ENCODE measurements at places on chromosomes 4 and X. TPM values are rescaled to one million over a fixed set of nuclear protein-coding genes. Genes with fewer than 3 reads are reported as not detected.

The UCP1 gene
- total RNA-seq = not detected

The TIMM8A gene
- 23.8 TPM for total RNA-seq

The SOWAHD gene
- total RNA-seq = 0.11 TPM

The GAGE12E gene
- not detected for total RNA-seq

The GASK1B gene
- not detected for total RNA-seq

The UGT2B11 gene
- not detected for total RNA-seq

The GRID2 gene
- total RNA-seq = not detected

The FMR1NB gene
- total RNA-seq = not detected

- no peak for DNase-seq
Measured at GRCh38 chrX:122464341-122464740, 719.7 kb upstream of the GRIA3 start.

DNA sequence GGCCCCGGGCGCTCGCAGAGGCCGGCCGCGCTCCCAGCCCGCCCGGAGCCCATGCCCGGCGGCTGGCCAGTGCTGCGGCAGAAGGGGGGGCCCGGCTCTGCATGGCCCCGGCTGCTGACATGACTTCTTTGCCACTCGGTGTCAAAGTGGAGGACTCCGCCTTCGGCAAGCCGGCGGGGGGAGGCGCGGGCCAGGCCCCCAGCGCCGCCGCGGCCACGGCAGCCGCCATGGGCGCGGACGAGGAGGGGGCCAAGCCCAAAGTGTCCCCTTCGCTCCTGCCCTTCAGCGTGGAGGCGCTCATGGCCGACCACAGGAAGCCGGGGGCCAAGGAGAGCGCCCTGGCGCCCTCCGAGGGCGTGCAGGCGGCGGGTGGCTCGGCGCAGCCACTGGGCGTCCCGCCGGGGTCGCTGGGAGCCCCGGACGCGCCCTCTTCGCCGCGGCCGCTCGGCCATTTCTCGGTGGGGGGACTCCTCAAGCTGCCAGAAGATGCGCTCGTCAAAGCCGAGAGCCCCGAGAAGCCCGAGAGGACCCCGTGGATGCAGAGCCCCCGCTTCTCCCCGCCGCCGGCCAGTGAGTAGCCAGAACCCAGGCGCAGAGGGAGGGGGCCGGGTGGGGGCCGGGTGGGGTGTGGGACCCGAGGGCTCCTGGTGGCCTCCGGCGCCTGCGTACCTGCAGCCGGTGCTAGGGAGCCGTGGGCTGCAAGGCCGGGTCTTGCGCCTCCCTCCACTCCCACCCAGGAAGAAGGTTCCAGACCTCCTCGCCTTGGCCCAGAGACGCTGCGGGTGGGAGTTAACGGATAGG lies 534 bp downstream of the MSX1 start:
- no peak for DNase-seq

DNA sequence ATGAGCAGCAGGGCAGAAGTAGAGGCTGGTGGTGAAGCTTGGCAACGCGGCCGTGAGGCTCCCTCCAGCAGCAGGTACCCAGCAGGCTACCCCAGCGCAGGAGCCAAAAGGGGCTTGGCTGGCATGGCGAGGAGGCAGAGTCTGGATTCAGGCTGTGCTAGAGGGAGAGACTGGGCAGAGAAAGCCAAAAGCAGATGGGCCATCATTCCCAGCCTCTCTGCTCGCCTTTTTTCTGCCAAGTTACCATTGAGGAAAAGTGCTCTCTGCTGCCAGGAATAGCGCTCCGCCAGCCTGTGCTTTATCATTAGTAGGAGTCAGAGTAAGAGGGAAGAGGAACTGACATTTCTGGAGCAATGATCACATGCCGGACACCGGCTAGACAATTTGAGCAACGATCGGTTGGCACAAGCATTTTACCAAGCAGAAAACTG lies 28.7 kb upstream of the MAP3K15 start:
- DNase-seq = no peak

DNA sequence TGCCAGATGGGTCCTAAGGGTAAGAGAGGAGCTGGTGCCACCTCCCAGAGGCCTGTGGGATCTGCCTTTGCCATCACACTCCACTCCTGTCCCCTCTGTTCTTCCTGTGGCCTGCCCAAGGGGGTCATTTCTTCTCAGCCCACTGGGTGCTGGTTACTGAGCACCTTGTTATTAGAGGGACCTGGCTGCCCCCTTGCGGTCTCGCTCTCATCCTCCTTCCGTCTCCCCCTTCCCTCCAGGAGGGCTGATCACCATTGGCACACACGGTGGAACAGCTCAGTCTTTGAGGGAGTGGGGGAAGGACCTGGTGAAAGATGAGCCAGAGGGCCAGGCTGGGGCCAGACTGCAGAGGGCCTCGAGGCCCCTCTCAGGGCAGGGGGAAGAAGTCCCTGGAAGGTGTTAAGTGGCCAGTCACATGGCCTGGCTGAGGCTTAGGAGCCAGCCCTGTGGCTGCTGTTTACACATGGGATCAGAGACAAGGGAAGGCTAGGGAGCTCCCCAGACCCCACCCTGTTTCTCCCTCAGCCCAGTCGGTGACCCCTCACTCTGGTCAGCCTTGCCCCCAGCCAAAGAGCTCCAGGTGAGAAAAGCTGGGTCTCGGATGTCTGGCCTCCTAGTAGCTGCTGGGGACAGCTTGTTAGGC lies 68.1 kb downstream of the MTMR1 start:
- DNase-seq = no peak

- no peak for DNase-seq
Measured at GRCh38 chrX:52425775-52426174, 57.0 kb downstream of the XAGE2 start.

DNA sequence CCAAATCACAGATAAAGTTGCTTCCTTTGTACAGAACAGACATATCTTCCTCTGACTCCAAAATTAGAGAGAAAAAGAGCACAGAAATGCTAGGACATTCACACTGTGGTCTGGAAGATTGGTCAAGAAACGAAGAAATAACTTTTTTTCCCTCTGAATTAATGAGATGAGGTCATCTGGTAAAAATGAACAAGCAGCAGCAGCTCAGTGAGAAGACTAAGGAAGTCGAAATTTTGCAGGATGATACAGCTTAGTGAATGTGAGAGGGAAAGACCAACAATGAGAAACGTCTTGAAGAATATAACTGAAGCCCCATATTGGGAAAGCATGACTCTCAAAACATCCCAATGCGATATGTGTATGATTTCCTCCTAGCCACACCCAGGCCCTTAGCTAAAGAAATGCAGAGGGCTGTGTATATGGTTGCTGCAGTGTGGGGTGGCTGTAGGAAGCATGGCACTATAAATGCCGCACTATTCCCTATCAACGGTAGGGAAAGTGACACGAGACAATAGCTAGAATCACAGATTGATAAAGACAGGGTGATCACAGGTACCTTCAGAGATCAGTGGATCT lies 208.6 kb downstream of the VEGFC start:
- no peak for DNase-seq

GRCh38 chrX:40090050-40090804 lies 7.5 kb downstream of the BCOR start:
- DNase-seq = no peak

DNA sequence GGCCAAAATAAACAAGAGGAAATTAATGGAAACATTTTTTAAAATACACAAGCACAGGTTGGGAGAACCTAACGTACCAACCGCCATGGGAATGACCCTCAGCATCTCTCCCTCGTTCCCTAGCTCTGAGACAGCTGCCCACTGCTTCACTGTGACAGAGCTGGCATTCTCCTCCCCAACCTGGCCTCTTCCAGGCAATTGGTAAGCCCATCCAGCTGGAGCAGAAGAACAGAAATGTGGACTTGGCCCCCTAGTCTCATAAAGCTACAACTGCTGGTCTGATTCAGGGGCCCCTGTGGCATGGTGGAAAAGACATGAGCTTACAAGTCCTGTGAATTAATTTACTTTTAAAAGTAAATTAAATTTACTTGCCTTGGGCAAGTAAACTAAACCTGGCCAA lies 245.1 kb downstream of the PTTG2 start:
- no peak for DNase-seq

DNA sequence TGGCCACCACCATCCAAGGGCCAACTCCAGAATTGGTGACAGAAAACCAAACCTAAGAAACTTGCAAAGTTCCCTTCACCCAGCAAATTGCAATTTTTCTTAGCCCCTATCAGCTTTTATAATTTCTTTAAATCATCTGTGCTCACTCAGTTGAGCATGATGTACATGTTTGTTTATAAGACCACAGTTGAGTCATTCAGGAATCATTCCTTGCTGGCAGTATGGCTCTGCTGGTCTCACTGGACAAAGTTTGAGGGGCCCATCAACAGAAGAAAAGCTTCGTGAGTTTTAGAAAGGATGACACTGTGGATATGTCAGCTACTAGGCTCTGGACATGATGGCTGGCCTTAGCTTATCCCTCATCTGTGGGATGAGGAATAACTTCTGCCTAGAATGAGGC lies 4.0 kb downstream of the TRPC5 start:
- DNase-seq = no peak

GRCh38 chr4:180798036-180798577 lies 1445.1 kb upstream of the TENM3 start:
- DNase-seq = no peak

DNA sequence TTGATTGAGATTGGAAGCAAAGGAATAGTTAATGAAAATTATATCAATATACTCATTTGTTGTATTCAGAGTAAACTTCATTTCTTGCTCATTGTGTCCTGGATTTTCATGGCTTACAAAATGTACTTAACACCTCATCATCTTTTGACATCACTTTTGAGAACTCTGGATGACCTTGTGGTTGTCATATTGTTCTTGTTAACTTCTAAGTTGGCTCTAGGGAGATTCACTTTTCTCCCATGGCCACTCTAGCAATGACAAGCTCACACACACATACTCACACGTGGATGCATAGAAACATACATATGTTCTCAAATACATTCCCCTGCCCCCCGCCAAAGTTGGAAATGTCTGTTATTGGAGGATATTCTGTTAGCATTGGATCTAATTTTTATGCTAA lies 15.3 kb downstream of the PHEX start:
- DNase-seq = no peak

GRCh38 chr4:182190306-182190705 lies 52.9 kb upstream of the TENM3 start:
- DNase-seq = no peak

GRCh38 chrX:64427281-64427680 lies 32.0 kb upstream of the MTMR8 start:
- no peak for DNase-seq

GRCh38 chr4:2264481-2265041 lies 2.7 kb upstream of the MXD4 start:
- no peak for DNase-seq

DNA sequence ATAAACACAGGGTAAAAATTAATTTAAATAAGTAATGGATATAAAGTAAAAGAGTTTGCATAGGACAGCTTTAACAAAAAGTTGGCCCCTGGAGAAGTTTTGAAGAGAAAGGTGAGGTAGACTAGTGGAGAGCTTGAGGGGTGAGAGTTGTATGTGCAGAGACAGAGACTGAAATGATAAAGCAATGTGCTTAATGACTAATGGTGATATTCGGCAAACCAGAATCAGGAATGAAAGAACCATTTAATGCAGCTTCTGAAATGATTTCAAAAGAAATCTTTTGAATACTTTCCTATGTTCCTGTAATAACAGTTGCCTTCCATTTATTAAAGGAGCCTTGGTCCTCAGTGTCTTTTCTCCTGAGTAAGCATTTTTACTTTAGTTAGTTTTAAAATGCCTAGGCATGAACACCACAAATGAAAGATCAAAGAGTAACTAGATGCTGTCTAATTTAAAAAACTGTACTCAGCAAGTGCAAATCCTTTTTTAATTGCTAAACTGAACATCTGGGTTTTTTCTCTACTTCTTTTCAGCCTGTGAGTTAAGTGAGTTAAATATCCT lies 28.5 kb downstream of the CAMK2D start:
- no peak for DNase-seq

- no peak for DNase-seq
Measured at GRCh38 chr4:121397941-121398601, 17.3 kb upstream of the QRFPR start.

DNA sequence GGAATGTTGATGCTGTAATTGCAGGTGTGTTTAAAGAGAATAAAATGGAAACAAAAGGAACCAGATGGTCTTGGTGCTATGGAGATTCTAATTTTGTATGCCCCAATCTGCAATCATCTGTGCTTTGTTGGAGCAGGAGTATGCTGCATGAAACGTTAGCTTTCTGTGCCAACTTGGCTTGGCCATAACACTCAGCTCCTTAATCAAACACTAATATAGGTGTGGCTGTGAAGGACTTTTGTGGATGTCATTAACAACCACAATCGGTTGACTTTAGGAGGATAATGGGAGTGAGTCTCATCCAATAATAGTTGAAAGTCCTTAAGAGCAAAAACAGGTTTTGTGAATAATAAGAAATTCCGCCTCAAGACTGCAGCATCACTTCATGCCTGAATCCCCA lies 399.2 kb downstream of the NLGN4X start:
- no peak for DNase-seq

DNA sequence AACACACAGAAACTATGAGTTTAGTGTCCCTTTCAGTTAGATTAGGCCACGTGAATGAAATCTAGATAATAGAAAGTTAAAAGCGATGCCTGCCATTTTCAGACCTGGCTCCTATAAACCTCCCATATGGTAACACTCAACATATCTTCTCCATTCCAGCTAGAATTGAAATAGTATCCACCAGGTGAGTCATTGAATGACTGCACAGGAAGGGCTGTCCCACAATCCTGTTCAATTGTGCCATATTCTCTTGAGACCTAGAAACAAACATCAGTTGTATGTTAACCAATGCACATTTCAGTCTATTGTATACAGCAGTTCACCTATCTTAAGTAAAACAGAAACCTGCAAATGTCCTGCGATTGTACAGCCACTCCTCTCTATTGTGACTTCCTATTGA lies 659.3 kb upstream of the SLIT2 start:
- DNase-seq = no peak

- DNase-seq = no peak
Measured at GRCh38 chr4:80425124-80426100, 89.9 kb downstream of the CFAP299 start.

DNA sequence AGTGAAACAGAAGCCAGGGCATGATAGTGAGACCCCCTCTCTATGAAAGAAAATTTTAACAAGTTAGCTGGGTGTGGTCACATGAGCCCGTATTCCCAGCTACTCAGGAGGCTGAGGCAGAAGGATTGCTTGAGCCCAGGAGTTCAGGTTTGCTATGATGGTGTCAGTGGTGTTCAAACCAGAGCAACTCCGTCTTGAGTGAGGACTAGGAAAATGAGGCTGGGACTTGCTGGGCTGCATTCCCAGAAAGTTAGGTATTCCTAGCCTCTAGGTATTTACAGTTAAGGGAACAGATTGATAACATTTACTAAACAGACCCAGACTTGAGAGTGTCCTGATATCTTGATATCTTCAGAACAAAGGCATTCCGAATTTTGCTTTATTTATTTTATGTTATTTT lies 37.0 kb upstream of the NOCT start:
- DNase-seq = no peak

DNA sequence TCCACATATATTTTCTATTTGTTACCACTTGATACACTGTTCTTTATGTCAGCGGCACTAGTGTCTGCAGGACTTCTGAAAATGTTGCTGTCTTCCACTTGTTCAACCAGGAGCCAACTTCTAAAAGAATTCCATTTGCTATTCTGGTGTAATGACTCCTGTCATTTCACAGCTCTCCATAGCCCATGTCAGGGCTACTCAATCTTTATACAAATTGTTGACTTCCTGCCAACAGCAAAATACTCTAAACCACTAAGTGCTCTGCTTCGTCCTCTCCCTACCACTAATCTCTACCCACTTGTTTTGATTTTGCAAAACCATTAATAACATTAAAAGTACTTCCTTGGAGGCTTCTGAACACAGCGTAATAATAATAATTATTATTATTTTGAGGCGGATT lies 7.2 kb downstream of the CTSO start:
- DNase-seq = no peak

- DNase-seq = no peak
Measured at GRCh38 chr4:43990963-43991362, 457.6 kb downstream of the KCTD8 start.

- no peak for DNase-seq
Measured at GRCh38 chrX:133151336-133151735, 54.4 kb upstream of the USP26 start.
